ENCODE measurements at places on chromosomes 11 and 22. TPM values are rescaled to one million over a fixed set of nuclear protein-coding genes. Genes with fewer than 3 reads are reported as not detected.

DNA sequence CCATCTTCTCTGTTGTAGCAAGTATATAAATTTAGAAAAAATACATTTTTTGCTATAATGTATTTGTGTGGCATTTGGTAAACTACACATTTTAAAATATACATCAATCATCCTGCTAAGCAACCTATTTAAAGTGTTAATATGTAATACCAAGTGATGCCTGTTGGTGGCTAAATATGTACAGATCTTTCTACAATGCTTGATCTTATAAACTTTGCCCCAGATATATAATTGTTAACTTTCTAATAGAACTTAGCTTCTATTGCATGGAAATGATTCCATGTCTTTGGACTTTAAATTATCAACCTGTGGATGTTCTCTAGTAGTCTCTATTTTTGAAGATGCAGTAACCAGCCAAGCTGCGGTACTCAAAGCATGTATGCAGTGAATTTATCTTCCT, 1260.4 kb upstream of the RAG2 start:
- no peak for DNase-seq

- no peak for DNase-seq
These were observed 39.3 kb upstream of the PTPRJ start for GRCh38 chr11:47940904-47941649.

- no peak for DNase-seq
These were observed 132.4 kb downstream of the TENM4 start for GRCh38 chr11:79308429-79308828.

DNA sequence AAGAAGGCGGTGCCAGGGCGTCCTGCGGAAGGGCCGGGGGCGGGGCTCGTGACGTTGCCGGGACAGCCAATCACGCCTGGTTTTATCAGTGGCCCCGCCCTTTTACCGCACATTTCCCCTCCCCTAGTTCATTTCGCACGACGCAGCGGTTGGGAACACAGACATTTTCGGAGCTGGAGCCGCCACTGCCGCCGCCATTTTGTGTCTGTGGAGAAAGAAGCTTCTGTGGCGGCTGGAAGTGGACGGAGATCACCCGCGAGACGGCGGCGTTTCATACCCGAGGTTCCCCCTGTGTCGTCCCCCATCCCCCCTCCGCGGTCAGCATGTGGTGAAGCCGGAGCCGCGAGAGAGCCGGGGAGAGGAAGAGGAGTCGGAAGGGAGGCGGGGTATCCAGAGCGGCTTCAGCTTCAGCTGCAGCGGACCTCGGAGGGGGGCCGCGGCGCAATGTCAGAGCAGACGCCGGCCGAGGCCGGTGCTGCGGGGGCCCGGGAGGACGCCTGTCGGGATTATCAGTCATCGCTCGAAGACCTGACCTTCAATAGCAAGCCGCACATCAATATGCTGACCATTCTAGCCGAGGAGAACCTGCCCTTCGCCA, at the start of gene PCF11:
Gene PCF11, plus strand, starts transcription at position 136 of the 598 bp plus-strand sequence. Its CDS starts 309 bp downstream, at position 445.
- no peak for DNase-seq

- DNase-seq: no peak
These were observed 226.8 kb downstream of the AASDHPPT start for GRCh38 chr11:106304274-106304673.

- DNase-seq: no peak
These were observed 11.5 kb upstream of the SPI1 start for GRCh38 chr11:47389577-47390421.

- no peak for DNase-seq
These were observed 132.5 kb downstream of the ADAMTS15 start for GRCh38 chr11:130580891-130581492.

DNA sequence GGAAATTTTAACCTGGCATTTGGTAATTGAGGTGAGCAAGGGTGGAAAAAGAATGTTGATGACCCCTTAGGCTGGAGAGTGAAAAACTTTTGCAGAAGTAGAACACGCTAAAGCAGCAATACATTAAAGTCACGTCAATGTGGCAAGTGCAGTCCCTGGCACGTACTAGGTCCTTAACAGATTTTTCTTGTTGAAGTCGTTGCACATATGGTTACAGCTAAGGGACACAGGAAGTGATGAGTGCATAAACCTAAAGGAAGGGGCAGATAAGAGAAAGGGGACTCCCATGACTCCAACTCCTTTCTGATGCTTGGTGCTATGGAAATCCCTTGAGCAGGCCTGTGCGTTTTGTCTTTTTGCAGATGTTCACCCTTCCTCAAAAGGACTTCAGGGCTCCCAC, 1.2 kb downstream of the ACCS start:
- no peak for DNase-seq

- no peak for DNase-seq
These were observed 562.8 kb upstream of the CCDC179 start for GRCh38 chr11:23423104-23423503.

DNA sequence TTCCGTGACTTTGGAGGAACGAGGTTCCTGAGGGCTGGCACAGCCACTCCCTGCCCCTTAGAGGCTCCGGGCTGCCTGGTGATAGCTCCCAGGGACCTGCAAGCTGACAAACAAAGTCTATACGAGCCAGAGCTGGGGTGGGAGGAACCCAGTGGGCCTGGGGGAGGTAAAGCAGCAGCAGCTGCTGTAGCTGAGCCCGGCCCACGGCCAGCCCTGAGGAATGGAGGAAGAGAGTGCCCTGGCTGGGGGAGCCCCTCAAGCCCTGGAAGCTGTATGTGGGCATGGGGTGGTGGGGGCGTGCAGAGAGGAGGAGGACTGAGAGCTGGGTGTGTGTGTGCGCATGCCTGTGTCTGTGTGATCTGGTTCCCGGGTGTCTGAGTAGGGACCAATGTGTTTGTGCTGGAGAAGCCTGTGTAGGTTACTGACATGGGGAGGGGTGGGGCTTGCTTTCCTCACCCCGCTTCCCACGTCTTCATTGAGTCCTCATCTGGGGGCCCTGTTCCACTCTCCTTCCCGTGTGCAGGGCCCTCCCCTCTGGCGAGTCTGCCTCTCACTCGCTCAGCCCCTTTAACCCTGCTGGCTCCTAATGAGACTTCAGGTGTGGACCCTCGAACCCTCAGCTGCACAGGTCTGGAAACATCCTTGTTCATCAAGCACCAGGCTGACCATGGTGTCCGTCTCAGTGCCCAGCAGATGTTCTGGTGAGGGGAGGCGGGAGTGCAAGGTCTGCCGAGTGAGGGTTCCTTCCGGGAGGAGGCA, 10.8 kb downstream of the ST3GAL4 start:
- no peak for DNase-seq

DNA sequence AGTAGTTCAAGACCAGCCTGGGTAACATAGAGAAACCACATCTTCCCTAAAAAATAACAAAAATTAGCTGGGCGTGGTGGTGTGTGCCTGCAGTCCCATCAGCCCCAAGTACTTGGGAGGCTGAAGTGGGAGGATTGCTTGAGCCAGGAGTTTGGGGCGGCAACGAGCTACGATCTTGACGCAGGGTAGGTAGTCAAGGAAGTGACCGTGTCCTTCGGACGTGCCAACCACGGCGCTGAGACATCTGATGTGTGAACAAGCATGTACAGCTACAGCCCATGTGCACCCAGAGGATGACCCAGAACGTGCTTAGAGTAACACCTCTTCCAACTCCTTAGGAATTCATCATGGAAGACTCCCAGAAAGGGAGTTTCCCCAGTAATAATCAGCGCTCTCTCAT, 21.4 kb downstream of the RGL4 start:
- DNase-seq: no peak

The UBQLN3 gene
- under 0.01 TPM for total RNA-seq

The LYVE1 gene
- 6.9 TPM for total RNA-seq

The CD151 gene
- total RNA-seq: 34.6 TPM

Data from frontal cortex (tissue), 4 donors.